GM06990 (cell line): ENCODE measurements at places on chromosomes 1 and 21.
A peak's percentile ranks its signal among the peaks of the same experiment; 100 is the strongest.

DNA sequence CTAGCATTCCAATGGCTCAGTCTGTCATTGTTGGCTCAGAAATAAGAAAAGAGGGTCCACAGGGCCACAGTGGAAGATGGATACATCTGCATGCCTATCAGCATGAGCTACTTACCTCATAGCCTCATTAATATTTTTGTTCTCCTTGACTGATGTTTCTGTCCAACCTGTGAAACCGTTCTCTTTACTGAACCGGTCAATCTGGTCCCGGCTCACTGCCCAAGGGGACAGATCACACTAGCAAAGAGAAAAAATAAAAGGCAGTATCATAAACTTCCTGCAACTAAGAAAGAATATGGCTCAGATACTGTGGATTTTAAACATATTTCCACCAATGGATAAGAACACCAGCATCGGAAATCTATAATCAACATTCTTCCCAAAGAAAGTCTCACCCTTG lies 4.7 kb downstream of the RAB29 start:
- no peak for DNase-seq

- DNase-seq = no peak
These were observed 103.8 kb downstream of the RUNX1 start for GRCh38 chr21:34945288-34945687.

- peak; percentile 80 for DNase-seq
These were observed 53.6 kb upstream of the ASB17 start for GRCh38 chr1:75985827-75986226.

DNA sequence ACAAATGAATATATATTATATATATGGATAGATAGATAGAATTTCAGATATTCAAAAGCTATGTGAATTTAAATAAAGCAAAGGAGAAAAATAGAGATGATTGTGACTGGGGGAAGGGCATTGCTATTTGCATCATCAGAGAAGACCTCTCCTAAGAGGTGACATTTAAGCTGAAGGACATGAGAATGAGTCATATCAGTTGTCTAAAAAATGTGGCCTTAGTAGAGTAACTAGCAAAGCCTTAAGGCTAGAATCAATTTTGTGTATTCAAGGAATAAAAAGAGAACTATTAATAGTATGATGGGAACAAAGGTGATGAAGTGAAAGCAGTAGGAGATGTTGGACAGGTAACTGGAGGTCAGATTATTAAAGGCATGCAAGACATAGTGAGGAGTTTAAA lies 34.8 kb upstream of the SLC35F3 start:
- DNase-seq = no peak

GRCh38 chr1:209534496-209535250 lies 48.8 kb upstream of the CAMK1G start:
- DNase-seq = no peak

DNA sequence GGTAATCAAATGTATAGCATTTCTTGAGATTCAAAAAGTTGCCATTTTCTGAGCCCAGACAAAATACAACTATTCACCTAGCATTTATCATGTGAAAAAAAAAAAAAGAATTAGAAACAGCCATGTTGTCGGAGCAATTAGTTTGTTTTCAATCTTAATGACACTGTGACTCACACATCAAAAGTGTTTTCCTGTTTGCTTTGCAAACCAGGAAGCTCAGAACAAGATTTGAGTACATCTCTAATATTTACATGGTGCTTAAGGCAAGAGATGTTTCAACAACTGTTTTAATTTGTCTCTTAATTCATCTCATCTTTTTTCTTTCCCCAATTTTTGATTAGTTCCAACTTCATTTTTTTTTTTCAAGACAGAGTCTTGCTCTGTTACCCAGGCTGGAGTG lies 62.5 kb upstream of the CAPZB start:
- no peak for DNase-seq

DNA sequence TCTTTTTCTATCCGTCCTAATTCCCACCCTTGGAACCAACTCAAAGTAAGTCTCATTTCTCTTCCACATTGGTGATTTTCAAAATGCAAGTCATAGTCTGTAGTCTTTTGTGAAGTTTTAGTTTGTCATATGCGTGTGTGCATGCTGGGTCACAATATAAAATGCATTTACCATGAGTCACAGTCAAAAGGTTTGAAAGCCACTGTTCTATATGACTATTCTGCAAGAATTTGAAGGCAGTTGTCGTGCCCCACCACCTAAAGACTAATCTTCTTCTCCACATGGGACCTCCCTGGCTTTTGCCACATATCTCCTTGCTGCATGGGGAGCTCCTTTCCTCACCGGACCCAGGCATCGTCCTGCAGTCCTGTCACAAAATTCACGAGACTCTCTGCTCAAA lies 1.6 kb downstream of the STPG1 start:
- no peak for DNase-seq

DNA sequence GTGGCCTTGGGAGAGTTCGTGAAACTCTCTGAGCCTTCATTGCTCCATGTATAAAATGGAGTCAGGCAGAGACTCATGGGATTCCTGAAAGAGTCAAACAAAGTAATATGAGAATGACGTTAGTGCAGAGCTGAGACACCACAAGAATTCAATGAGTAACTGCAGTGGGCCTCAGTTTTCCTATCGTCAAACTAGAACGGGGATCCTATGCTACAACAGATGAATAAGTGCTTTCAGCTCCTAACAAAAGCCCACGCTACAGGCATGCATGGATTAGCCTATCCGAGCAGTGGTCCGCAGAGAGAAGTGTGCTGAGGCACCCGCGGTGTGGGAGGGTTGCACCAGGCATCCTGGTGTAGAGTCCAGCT lies 124.7 kb downstream of the SYF2 start:
- no peak for DNase-seq

DNA sequence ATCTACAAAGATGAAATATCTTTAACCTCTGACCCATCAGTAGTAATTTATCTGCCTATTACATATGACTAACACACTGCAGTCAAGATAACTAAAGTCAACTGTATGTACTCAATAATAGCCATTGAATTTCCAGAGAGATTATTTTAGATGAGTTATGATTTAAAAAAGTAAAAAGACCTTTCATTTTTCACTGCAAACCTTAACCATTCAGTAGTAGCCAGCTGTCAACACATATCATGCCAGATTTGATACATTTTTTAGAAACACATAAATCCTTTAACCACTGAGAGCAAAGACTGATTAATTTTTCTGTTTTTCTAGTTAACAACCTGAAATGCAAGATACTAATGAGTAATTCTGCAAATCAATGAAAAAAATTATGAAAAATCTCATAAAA lies 31.0 kb downstream of the PALMD start:
- no peak for DNase-seq

GRCh38 chr1:28395181-28395580 lies 25.6 kb downstream of the PHACTR4 start:
- DNase-seq = no peak

GRCh38 chr21:39350094-39351005 lies 1.5 kb upstream of the HMGN1 start:
- DNase-seq = no peak

GRCh38 chr1:13628711-13629110 lies 45.1 kb downstream of the PDPN start:
- DNase-seq = no peak

DNA sequence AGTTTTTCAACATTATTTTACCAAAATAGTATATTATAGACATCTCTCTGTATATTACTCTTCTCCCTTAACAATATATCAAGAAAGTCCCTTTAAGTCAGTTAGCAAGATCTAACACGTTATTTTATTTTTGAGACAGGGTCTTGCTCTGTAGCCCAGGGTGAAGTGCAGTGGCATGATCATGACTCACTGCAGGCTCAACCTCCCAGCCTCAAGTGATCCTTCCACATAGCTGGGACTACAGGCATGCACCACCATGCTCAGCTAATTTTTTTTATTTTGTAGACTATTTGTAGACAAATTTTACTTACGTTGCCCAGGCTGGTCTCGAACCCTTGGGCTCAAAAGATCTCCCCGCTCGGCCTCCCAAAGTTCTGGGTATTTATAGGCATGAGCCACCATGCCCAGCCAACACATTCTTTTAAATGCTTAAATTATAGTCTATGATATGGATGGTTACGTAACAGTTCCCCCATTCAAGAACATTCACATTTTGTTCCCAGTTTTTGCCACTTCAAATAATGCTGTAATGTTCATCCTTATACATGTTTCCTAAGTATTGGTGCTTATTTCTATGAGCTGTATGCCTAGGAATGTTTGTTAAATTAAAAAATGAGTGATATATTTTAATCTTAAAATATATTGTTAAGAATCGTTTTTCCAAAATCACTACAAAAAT lies 70.4 kb downstream of the TUT4 start:
- no peak for DNase-seq

- DNase-seq = no peak
These were observed 52.0 kb downstream of the ECE1 start for GRCh38 chr1:21238141-21238800.

DNA sequence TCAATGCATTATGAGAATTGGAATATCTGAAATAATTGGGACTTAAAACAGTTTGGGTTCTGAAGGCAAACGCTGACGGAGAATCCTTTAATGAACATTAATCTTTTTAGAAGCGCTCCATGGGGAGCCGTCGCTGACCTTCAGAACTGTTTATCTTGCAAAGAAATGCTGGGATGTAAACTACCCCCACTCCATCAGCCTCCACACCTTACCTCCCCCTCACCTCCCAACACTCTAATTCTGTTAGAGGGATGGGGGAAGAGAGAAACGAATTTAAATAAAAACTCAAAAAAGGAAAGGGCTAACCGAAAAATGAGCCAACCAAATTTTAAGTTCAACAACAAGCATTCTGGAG lies 44.1 kb upstream of the DNAJC6 start:
- no peak for DNase-seq

GRCh38 chr21:33261635-33262034 lies 4.5 kb upstream of the IL10RB start:
- DNase-seq = no peak

DNA sequence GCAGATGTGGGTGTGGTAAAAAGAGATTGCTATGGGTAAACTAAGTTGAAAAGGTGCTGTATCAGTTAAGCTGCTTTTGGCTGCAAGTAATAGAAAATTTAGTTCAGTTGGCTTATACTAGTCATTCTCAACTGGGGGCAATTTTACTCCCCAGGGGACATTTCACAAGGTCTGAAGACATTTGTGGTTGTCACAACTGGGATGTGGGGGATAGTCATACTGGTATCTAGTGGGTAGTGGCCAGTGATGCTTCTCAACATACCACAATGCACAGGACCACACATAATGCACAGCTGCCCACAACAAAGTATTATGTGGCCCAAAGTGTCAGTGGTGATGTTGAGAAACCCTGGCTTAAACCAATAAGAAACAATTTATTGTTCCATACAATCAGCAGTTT lies 31.4 kb downstream of the SERTAD4 start:
- no peak for DNase-seq

DNA sequence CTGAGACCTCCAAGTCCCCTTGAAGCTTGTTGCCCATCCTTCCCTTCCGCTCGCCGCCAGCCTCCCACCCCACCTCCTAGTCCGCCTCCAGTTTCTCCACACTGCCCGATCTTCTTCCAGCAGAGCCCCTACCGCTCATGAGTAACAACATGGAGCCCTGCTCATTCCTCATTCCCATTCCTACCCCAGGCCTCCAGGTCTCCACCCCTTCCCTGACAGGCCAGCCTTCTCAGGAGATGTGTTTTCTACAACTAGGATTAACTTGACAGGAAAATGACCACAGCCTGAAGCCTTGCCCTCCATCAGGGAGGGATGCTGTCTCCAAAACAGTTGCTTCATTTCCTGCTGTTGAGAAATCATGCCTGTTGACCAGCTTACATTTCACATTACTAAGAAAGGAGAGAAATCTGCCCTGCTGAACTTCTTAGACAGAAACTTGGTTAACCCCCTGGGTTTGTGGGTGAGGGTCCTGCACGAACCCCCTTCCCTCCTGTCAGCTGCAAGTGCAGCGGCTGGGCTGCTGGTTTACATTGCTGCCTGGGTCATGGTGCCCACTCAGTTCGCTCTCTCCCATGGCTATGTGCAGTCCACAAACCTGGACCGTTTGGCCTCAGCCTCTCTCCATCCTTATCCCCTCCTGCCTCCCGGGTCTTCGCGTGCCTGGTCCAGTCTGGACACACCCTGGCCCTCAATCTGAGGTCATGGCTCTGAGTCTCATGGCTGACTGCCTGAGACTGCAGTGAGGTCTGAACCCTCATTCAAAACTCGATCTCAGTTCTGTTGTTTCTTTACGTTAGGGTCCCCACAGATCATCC lies 16.1 kb upstream of the CHI3L1 start:
- no peak for DNase-seq

GRCh38 chr1:227242811-227243682 lies 75.2 kb downstream of the CDC42BPA start:
- no peak for DNase-seq

- no peak for DNase-seq
These were observed 40.9 kb downstream of the FASLG start for GRCh38 chr1:172699695-172700227.

GRCh38 chr1:54252371-54252936 lies 52.5 kb downstream of the MRPL37 start:
- DNase-seq = no peak

DNA sequence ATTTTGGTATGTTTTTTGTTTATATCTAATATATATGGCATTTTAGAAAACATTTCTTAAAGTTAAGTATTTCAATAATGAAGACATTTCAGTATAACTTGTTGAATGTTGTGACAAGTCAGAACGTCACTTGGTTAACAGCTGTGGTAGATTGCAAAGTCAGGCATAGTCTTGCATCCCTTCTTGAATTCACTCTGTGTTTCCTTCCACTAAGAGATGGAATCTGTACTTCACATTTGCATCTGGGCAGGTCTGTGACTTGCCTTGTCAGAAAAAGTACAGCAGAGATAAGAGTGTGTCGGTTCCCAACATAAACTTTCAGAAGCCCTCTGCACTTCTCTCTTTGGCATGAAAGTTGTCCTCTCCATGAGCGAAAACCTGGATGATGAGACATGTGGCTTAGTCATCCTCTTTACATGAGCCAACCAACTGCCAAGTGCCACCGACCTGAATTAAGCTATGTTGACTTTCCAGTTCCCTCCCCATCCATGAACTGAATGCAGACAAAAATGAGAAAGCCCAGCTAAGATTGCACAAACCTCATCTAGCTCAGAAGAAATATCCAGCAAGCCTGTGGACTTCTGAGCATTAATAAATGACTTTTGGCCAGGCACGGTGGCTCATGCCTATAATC lies 1730.2 kb downstream of the MRPL39 start:
- DNase-seq = no peak

DNA sequence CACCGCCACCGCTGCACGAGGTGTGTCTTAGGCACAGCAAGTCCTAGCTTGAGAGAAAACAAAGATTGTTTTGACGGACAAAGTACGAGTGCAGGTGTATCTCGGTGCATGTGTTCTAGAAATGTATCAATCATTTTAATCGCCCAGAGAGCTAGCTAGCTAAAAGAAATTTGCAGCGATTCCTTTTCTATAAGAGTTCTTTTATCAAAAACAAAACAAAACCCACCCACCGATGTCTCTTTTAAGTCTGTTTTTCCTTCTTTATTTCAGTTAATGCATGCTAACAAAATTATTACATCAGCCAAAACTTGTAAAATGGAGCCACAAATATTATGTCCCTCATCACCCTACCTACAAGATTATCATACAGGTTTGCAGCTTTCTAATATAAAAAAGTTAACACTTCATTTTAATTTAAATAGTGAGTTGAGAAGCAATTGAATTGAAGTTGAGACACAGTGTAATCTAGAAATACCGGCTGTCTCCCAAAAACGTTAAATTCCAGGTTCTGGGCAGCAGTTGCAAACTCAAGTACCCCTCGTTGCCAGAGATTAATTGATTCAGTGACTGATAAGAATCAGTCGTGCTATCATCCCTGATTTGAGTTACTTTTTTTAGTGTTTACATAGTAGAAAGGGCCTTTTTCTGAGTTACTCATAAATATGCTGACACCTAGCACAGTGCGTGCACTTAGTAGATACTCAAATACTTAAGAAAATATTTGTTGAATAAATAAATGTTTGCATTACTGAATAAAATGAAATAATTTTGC lies 1.5 kb upstream of the SYDE2 start:
- DNase-seq = no peak

- no peak for DNase-seq
These were observed 14.5 kb upstream of the ERRFI1 start for GRCh38 chr1:8040586-8040985.
